M059J (cell line): ENCODE measurements at places on chromosomes 4 and X. TPM values are rescaled to one million over a fixed set of nuclear protein-coding genes. Genes with fewer than 3 reads are reported as not detected.

Gene SLC16A2
- total RNA-seq = 56.5 and 78.7 TPM in 2 replicates

Gene IQCM
- not detected in 2 replicates for total RNA-seq

Gene OPHN1
- total RNA-seq = 3.0 and 7.0 TPM in 2 replicates

Gene GABRQ
- total RNA-seq = 4.8 and 8.8 TPM in 2 replicates

Gene PROM1
- 0.12 and 0.37 TPM in 2 replicates for total RNA-seq

Gene CSAG3
- 2.6 and 3.2 TPM in 2 replicates for total RNA-seq

Gene SMPX
- 0.42 TPM in 1 of 2 replicates, not detected in the other for total RNA-seq

Gene WNK3
- total RNA-seq = 3.1 and 3.6 TPM in 2 replicates

Gene MCF2
- total RNA-seq = not detected in 2 replicates

Gene XK
- total RNA-seq = 1.3 and 1.6 TPM in 2 replicates

Gene PDLIM3
- 7.4 and 14.5 TPM in 2 replicates for total RNA-seq

Gene DKK2
- total RNA-seq = 0.25 and 0.74 TPM in 2 replicates

Gene MAGIX
- 0.10 and 4.3 TPM in 2 replicates for total RNA-seq

Gene SRPX2
- 58.5 and 81.9 TPM in 2 replicates for total RNA-seq

Gene LRIT3
- total RNA-seq = not detected in 2 replicates

Gene GC
- not detected in 2 replicates for total RNA-seq

Gene FRMPD3
- total RNA-seq = 0.05 TPM in 1 of 2 replicates, not detected in the other

Gene PCDH18
- total RNA-seq = 8.3 and 12.3 TPM in 2 replicates

Gene PAK3
- total RNA-seq = 0.12 and 0.59 TPM in 2 replicates

Gene MAGEA4
- 0.10 and 0.64 TPM in 2 replicates for total RNA-seq

Gene RBM47
- total RNA-seq = 11.2 and 18.0 TPM in 2 replicates

Gene SYTL4
- 9.1 and 13.3 TPM in 2 replicates for total RNA-seq

Gene MAGED4
- 31.4 and 48.5 TPM in 2 replicates for total RNA-seq

Gene CLRN2
- not detected in 2 replicates for total RNA-seq

Gene XAGE3
- not detected in 2 replicates for total RNA-seq

Gene TMEM271
- total RNA-seq = not detected in 2 replicates

Gene LRRC66
- total RNA-seq = not detected in 2 replicates

Gene IL2
- total RNA-seq = not detected in 2 replicates

Gene HS6ST2
- total RNA-seq = not detected in 2 replicates

Gene VGLL1
- not detected in 2 replicates for total RNA-seq

Gene UBQLN2
- total RNA-seq = 16.0 and 31.9 TPM in 2 replicates

Gene RXFP1
- total RNA-seq = 0.15 and 0.25 TPM in 2 replicates

Gene TLR7
- not detected in 2 replicates for total RNA-seq

Gene PITX2
- 7.8 and 15.1 TPM in 2 replicates for total RNA-seq

Gene EVC2
- total RNA-seq = 2.5 and 5.5 TPM in 2 replicates

Gene QRFPR
- total RNA-seq = not detected in 2 replicates

Gene TRMT10A
- total RNA-seq = 3.4 and 3.7 TPM in 2 replicates

Gene CASP3
- 29.0 and 37.9 TPM in 2 replicates for total RNA-seq

Gene GAGE13
- not detected in 2 replicates for total RNA-seq

Gene ZAR1
- not detected in 2 replicates for total RNA-seq

Gene MID2
- total RNA-seq = 9.7 and 12.2 TPM in 2 replicates

Gene CTAG1B
- not detected in 2 replicates for total RNA-seq

Gene TMEM144
- total RNA-seq = 3.3 TPM in 2 replicates

Gene UCHL1
- 1,483 and 1,510 TPM in 2 replicates for total RNA-seq

Gene PLXNA3
- total RNA-seq = 4.3 and 8.9 TPM in 2 replicates

Gene GLRA3
- not detected in 2 replicates for total RNA-seq

Gene XAGE1A
- not detected in 2 replicates for total RNA-seq

Gene PRDM8
- 5.5 and 10.6 TPM in 2 replicates for total RNA-seq

Gene GASK1B
- total RNA-seq = 2.5 and 4.4 TPM in 2 replicates

Gene SULT1B1
- total RNA-seq = not detected in 2 replicates
